Left cardiac atrium (tissue), 4 donors: ENCODE measurements at places on chromosomes 5 and 9. TPM values are rescaled to one million over a fixed set of nuclear protein-coding genes. Genes with fewer than 3 reads are reported as not detected.

BTNL8 gene
- not detected for total RNA-seq

ADAMTSL1 gene
- total RNA-seq, result 3.8 TPM

IGFBPL1 gene
- total RNA-seq, result 0.31 TPM

FOXD4L4 gene
- total RNA-seq, result 0.24 TPM

GABRA6 gene
- not detected for total RNA-seq

CYLC2 gene
- total RNA-seq, result not detected

GM2A gene
- 29.9 TPM for total RNA-seq

USP20 gene
- total RNA-seq, result 13.9 TPM

CLIC3 gene
- 8.5 TPM for total RNA-seq

HRCT1 gene
- 4.6 TPM for total RNA-seq

KIF4B gene
- total RNA-seq, result 0.05 TPM

TXNDC8 gene
- not detected for total RNA-seq

ZFP2 gene
- total RNA-seq, result 1.2 TPM

HCN1 gene
- total RNA-seq, result 5.6 TPM

SPATA31D1 gene
- not detected for total RNA-seq

PCDHGA10 gene
- total RNA-seq, result 3.3 TPM

ENHO gene
- 0.60 TPM for total RNA-seq

CER1 gene
- not detected for total RNA-seq

BASP1 gene
- total RNA-seq, result 6.2 TPM

PCDHA10 gene
- 0.55 TPM for total RNA-seq

CSNK1A1 gene
- 212 TPM for total RNA-seq

TSLP gene
- total RNA-seq, result 1.5 TPM

TRIP13 gene
- 0.88 TPM for total RNA-seq

CD72 gene
- total RNA-seq, result 0.97 TPM

SLC25A2 gene
- not detected for total RNA-seq

CA9 gene
- total RNA-seq, result 1.6 TPM

RNF180 gene
- total RNA-seq, result 16.9 TPM

ASPN gene
- total RNA-seq, result 8.8 TPM

PTPN3 gene
- 8.5 TPM for total RNA-seq

ADAMTSL2 gene
- total RNA-seq, result 13.9 TPM

HBEGF gene
- 12.9 TPM for total RNA-seq

TEX48 gene
- not detected for total RNA-seq

SOWAHA gene
- 0.06 TPM for total RNA-seq

PCDHGA11 gene
- total RNA-seq, result 3.2 TPM

ENC1 gene
- 5.5 TPM for total RNA-seq

CDKN2B gene
- total RNA-seq, result 3.6 TPM

ARHGEF39 gene
- total RNA-seq, result 0.18 TPM

CARTPT gene
- not detected for total RNA-seq

PCDHGA12 gene
- 4.5 TPM for total RNA-seq

PCDHB5 gene
- 2.7 TPM for total RNA-seq

CD180 gene
- total RNA-seq, result 1.6 TPM

STING1 gene
- total RNA-seq, result 92.0 TPM
